ENCODE measurements at places on chromosomes 6 and 20.
A peak's percentile ranks its signal among the peaks of the same experiment; 100 is the strongest.

- no peak for DNase-seq
These were observed 183.4 kb downstream of the BMP7 start for GRCh38 chr20:57083072-57083471.

- no peak for DNase-seq
These were observed 115.2 kb upstream of the RIN2 start for GRCh38 chr20:19642860-19643259.

DNA sequence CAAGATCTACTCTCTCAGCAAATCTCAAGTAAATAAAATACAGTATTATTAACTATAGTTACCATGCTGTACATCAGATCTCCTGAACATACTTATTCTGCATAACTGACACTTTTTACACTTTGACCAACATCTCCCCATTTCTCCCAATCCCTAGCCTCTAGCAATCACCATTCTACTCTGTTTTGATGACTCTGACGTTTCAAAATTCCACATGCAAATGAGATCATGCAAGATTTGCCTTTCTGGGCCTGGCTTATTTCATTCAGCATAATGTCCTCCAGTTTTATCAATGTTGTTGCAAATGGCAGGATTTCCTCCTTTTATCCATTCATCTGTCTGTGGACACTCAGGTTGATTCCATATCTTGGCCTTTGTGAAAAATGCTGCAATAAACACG is 266.3 kb downstream of the RFPL4B start:
- DNase-seq = no peak

DNA sequence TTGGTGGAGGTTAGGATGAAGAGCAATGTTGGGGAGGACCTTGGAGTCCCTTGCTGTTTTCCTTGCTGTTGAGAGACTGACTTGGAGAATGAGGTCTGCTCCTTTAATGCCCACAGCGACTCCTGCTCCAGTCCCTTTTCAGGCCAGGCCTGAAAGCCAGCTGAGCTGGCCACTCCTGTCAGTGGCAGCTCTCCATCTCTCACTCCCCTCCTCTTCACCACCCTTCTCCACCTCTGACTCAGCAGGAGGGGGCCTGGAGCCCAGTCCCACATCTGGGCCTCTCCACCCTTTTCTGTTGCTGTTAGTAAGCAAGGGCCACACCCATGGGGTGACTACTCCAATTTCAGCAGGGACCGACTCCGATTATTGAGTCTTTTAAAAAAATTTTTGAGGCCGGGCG is 2.2 kb downstream of the SNX21 start:
- DNase-seq = no peak

DNA sequence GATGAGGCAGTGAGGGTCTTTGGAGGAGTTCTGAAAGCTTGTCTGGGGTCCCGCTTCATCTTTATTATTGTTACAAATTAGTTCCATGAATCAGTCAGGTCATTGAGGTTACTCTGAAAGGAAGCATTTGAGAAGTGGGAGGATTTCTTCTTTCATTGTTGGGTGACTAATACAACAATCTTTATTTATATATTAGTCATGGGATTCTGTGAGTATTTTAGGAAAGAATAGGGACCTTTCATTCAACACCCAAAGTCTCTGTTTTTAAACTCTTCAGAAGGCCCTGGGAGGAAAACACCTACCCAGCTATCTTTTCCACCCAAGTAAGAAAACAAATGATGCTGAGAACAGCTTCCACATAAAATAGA is 98.3 kb downstream of the SOD2 start:
- no peak for DNase-seq

GRCh38 chr6:13428583-13429405 is 58.6 kb downstream of the GFOD1 start:
- no peak for DNase-seq

DNA sequence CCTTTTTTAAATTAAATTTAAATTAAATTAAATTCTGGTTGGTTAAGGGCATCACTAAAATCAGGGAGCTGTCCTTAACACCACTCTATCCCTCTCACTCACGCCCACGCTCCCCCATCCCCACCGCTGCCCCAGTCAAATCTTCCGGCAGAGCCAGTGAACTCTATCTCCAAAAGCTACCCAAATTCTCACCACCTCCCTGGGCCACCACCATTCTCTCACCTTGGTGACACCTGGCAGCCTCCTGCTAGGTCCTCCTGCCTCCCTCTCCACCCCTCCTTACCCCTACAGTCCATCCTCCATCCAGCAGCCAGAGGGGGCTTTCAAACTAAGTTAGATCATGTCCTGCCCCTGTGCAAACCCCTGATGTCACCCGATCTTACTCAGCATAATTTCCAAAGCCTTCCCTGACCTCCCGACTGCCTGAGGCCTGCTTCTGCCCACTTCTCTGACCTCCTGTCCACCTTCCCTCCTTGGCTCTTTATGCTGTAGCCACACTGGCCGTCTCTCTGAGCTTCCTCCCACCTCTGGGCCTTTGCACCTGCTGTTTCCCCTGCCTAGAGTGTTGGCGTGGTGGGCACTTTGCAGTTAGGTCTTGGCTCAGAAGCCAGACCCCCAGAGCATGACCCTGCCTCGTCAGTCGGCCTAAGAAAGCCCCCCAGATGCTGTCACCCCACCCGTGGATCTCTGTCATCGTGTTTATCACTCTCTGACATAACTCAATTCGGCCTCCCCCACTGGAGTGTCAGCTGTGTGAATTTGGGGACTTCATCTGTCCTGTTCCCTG is 24.7 kb downstream of the PTGIS start:
- no peak for DNase-seq

GRCh38 chr6:116533233-116533957 is 12.1 kb downstream of the TRAPPC3L start:
- DNase-seq = no peak

DNA sequence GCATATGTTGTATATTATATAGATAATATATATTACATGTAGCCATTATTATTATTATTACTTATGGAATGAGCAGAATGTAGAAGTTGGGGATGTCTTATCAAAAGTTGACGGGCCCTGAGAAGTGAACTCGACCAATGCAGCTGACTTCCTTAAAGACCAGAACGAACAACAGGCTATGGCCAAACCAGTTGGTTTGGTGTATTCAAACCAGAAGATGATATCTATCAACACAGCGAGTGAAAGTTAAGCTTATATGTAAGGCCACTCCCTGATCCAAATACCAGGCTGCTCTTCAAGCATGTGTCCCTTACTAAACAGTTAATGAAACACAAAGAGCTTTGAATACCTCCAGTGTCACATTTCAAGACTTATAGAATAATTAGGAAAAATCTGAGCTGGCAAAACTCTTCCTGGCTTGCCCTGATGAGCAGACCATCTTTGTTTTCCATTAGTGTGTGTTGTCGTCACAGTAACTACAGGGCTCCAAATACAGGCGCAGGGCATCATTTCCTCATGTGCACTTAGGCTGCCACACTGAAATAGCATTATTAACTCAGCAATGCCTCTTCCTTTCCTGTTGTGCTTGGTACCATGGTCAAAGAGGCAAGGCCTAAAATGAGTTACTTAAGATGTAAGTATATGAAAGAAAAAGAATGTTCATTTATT is 6.6 kb downstream of the FILIP1 start:
- DNase-seq = no peak

- DNase-seq = no peak
These were observed 34.8 kb upstream of the UST start for GRCh38 chr6:148711833-148712654.

GRCh38 chr20:25622049-25622448 is 1.8 kb downstream of the NANP start:
- no peak for DNase-seq

- no peak for DNase-seq
These were observed 8.9 kb downstream of the FITM2 start for GRCh38 chr20:44302026-44302669.

- DNase-seq = no peak
These were observed 4.5 kb upstream of the ENTPD6 start for GRCh38 chr20:25191051-25191450.

DNA sequence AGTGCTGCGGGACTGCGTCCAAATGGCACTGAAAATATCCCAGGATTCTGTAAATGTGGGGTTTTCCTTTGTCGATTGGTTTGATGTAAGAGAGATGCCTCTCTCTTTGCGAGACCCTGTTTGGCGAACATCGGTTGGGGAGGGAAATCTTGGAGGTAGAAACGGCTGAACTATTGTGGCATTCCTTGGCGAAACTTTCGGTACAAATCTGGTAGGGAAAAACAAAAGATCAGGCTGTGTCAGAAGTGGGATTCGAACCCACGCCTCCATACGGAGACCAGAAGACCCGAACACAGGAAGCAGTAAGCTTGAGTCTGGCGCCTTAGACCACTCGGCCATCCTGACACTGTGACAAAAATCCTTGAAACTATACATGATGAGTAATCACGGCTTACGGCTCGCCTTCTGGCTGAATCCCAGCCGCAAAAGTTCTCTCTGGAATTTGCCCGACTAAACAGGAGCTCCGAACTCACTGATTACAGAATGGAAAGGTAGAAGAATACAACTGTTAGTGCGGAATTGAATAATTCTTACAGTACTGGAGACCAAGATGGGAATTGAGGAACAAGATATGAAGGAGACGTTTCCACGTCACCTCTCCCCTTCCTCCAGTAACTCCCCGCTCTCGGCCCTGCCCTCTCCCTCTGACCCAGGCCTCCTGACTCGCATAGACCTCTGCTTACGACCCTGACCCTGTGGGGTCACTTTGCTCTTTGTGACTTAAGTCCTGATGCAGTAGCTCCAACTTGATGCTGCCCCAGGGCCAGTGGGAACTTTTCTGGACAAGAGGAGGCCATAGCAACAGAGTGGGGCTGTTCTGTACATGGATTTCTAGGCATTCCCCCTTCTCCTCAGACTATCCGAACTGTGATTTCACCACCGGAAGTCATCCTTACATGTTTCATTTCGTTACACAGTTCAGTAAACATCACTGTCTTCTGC is 132.8 kb upstream of the ZNF184 start:
- DNase-seq = no peak

DNA sequence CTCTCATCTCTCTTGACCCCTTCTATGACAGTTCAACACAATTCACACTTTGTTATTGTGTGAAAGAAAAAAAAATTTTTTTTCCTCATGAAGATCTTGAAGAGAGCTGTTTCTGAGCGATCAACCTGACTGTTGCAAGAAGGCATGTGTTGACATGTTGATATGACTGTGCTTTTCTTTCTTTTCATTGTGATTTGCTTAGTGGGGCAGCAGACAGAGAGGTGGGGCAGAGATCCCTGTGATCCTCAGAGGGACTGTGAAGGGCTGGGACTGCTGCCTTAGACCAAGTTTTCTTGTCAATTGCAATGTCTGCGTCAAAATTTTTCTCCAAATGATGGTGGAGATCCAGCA is 70.8 kb upstream of the IYD start:
- DNase-seq = no peak

DNA sequence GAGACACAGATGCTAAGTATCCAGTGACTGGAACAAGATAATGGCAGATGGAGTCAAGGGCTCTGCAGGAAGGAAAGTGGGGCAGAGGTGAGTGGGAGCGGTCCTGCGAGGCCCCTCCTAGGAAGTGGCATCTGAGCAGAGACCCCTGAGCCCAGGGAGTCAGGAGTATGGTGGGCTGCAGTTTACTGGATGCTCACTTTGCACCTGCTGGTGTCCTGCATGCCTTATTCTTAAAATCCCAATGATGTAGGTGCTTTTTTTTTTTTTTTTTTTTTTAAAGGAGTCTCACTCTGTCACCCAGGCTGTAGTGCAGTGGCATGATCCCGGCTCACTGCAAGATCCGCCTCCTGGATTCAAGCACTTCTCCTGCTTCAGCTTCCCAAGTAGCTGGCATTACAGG is 5.6 kb downstream of the CEBPB start:
- no peak for DNase-seq

- no peak for DNase-seq
These were observed 312.1 kb upstream of the MAN1A1 start for GRCh38 chr6:119661628-119662027.

DNA sequence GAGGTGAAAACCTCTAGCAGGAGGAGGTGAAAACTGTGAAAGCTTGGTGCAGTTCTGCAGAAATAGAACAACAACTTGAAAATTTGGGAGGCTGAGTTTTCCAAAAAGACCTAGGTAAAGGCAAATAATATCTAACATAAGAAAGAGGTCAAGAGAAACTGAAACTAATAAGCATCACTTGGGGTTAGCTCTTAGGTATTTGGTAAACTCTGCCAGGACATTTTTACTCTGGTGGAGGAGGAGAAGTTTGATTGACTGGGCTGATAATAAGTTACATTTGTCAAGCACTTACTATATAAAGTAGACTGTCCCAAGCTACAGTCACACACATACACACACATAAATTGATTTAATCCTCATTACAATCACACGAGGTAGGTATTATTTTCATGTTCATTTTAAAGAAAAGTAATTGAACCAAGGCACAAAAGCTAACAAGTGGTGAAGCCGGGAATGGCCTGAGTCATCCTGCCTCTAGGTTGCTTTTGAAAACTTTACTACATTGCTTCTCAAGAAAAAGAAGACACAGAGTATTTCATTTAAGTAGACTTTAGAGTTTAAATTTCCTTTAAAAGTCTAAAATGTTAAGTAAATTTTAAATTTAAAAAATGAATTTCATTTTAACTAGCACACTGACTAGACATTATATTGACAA is 275.5 kb downstream of the PTPRK start:
- DNase-seq = no peak

DNA sequence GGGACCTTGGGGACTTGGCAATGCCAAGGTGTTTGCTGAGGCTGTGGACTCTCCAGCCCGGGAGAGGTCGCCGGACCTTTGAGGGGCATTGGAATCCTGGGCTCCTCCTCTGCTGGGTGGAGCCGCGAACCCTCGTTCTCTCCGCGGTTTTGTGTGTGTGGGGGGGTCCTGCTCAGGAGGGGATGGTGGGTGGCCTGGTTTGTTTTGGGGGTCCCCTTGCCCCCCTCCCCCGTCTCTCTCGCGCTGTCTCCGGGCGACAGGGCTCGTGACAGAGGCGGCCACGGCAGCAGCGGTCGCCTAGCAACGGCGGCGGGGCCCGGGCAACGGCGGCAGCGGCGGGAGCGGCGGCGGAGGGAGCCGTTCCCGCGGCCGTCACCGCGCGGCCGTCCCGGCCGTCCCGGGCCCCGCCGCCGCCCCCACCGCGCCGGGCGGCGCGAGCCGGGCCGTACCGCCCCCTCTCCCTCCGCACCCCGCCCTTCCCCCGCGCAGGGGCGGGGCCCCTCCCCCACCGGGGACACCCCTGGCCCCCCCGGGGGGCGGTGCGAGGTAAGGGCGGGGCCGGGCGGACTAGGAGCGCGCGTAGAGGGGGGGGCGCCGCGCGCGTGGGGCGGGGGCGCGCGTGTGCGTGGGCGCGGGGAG is 7.8 kb downstream of the SYNGAP1 start:
- peak; percentile 25 for DNase-seq

DNA sequence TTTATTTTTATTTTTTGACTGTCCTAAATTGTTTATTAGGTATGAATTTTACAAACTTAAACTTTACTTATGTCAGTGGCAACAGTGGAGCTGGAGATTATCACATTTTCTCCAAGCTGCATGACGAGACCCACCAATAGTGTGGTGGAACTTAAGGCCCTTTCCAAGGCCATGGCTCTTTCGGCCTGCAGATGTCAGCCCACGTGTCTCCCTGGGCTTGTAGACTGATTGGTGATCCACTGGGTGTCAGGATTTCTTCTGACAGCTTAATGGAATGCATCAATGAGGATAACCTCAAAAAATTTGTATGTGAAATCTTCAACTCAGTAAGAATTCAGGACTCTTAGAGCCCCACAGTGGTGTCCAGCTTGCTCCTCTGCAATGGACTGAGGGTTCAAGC is 32.3 kb upstream of the OVOL2 start:
- no peak for DNase-seq
